ENCODE measurements at places on chromosomes 1 and 21.

GRCh38 chr1:100188617-100189016 lies 10.6 kb upstream of the LRRC39 start:
- no peak for DNase-seq

DNA sequence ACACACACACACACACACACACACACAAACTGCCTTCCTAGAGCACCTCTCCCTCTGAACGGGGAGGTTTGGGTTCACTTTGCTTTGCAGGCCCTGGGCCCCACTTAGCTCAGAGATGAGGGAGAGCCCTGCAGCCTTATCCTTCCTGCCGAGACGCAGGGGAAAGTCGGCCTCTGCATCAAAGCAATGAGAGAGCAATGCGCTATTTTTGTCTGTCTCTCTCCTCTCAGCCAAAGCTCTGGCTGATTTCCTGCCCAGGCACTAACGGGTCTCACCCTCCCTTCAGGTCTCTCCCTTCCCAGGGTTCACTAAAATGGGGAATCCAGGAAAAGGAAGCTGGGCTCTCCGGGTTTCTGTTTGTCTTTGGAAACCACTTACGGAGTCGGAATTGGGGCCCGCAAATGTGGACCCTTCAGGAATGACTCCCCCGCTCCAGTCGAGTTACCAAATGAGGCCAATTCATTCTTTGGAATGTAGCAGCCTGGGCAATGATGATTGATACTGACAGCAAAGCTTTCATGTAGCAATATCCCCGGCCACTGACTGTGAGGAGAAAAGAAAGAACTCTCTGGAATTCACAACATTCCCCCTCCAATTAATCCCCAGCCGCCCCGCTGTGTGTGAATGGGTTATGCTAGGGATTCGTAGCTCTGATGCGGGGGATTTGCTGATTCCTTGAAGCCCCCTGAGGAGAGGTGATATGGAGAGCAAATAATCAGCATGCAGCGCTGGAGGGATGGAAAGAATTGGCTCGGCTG lies 61.5 kb upstream of the WLS start:
- DNase-seq, result no peak

GRCh38 chr1:7478142-7478790 lies 292.8 kb upstream of the VAMP3 start:
- no peak for DNase-seq

DNA sequence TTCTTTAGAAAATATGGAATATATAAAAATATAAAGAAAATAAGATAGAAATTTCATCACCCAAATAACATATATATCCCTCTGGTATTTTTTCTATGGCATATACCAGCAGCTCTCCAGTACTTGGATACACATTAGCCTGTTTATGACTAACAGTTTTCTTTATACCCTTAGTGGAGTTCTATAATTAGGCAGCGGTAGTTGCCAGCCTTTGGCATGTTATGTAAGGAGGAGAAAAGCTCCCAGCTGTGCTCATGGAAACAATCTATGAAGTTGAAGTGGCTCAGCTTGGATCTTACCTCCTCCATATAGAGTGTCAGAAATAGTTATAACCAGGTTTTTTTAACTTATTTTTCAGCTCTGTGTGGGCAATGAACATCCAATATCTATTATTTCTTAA lies 1636.8 kb downstream of the AMY1C start:
- DNase-seq, result no peak

DNA sequence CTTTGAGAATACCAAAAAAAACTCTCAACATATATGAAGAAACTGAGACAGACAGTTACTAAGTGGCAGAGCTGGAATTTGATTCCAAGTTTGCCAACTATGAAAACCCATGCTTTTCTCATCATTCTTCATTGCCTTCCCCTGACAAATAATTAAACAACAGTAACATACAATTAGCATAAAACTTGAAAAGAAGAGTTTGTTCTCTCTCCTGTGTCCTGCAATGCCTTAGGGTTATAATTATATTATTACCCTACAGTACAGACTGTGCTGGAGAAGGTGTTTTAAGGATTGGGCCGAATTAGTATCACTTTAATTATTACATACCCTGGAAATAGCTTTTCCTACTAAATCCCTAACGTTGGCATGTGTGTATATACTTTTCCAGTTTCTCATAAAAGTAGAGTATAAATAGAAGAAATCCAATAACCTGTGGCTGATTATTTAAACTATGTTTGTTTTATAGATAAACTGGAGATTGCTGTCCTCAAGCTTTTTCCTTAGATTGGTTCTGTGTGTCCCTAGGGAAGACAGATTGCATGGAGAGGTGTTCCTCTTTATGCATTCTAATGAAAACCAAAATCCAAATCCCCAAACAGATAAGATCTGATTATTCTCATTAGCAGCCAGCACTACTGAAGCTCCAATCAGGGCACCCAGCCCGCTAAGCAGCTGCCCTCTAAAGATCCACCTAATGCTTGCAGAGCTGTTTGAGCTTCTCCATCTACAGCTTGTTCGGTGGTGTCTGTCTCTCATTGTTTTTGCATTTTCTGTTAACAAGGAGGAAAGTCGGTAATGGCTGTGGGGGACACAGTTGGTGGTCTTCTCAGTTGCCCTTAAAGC lies 156.3 kb downstream of the TM2D1 start:
- DNase-seq, result no peak

GRCh38 chr1:40954626-40955025 lies 24.9 kb upstream of the CTPS1 start:
- no peak for DNase-seq

DNA sequence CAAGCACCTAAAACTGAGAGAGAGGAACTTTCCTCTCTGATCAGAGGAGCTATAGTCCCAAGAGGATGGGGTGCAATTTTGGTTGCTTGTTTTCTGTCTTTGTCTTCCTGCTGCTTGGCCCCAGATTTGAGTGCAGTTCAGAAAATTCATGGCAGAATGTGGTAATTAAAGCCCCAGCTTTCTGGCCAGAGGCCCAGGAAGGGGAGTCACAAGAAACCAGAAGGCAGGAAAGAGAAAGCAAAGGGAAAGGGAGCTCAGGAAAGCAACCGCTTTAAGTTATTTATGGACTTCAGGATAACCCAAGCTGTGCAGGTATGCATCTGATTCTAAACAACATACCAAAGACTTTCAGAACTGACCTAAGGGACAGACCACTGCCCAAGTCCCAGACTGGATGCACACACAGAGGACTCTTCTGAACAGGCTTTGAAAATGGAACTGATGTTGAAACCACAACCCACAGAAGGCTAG lies 88.8 kb downstream of the ST3GAL3 start:
- DNase-seq, result no peak

DNA sequence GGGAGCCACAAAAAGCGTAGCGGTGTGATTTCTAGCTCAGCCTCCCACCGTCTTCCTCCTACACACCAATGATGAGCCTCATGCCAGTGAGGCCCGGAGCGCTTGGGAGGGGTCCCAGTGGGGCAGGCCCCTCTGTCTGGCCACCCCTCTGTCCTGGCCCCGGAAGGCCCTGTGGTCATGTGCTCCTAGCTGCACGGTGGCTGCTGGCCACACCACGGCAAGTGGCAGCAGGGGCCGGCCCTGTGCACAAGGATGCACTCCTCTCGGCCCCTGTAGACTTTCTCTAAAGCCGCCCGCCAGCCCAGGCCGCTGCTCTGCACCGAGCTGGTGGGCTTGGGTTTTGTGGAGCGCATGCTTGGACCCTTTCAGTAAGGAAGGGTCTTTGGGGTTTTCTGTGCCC lies 53.6 kb downstream of the KCNAB2 start:
- no peak for DNase-seq

Data from activated T-helper 1 cell treated with anti-CD3 and anti-CD28 coated beads, Interleukin-12 subunit alpha, Interleukin-12 subunit beta, Interleukin-2, Interleukin-4 antibody, amounts not matched to agents 30 ng/mL and 10 ng/mL and 1 ng/mL, durations not matched to agents 14 hours and 24 hours and 36 hours (primary cell).